ENCODE measurements at places on chromosomes 16 and 17.

DNA sequence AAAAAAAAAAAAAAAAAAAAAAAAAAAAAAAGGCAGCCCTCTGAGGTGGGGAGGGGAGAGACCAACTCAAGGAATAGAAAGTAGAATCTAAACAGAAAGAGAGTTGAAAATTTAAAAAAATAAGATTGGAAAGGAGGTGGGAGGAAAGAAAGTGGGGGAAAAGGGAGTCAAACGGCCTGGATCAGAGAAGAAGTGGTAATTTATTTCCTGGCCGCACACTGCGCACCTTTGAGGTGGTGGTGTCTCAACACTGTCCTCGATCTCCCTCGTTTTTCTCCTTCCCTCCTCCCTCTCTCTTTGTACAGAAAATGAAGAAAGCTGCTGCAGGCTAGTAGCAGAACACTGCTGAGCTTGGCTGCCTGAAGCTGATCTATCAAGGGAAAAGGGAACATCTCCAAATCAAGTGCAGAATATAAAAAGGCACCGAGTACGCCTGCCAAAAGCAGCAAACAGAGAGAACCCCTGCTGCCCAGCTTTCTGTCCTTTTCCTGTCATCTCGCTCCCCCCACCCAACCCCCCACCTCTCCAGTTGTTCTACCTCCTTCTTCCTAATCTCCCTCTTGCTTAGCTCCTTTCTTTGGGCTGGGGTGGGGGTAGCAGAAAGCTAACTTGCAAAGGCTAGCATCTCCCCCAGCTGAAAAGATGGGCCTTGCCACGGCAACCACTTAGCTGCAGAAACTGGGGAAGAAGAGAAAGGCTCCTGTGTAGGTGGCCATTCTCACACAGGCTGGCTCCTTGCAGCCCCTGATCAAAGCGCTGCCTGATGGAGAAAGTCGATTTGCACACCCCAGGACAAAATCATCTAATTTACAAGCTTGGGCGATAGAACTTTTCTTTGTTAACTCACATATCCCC is 22.5 kb downstream of the AXIN2 start:
- DNase-seq: no peak

DNA sequence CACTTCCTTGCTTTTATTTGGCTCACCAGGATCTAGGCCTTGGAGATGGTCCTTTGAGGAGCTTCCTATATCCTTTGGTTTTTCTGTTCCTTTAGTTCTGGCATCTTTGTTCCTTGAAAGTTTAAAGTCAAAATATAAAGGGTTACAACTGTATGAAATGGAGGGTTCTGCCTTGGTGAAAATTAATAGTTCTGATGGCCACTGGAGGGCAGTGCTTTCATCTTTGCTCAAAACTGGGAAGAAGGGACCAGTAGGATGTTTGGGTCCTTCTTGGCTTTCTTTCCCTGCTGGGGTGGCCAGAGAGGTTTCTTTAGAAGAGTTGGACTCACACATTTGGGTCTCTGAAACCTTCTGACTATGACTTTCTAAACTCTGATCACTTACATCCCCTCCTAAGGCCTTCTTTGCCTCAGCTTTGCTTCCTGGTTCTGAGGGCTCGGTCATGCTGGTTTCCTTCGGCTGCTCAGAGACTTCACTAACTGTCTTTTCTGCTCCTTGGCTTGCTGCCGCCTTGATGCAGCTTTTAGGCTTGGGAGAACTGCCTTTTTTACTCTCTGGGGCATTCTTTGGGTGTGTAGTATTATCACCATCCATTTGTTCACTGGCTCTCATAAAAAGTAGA is 10.9 kb upstream of the ITGA2B start:
- peak; percentile 24 for DNase-seq

- DNase-seq: peak; percentile 91
Observed at GRCh38 chr17:81821603-81822311, 11.3 kb downstream of the MCRIP1 start.

- DNase-seq: no peak
Observed at GRCh38 chr17:80163336-80163735, 6.5 kb upstream of the CARD14 start.

- DNase-seq: no peak
Observed at GRCh38 chr17:57527221-57528057, 217.7 kb downstream of the CCDC182 start.
